ENCODE measurements at places on chromosomes 1 and 21.

DNA sequence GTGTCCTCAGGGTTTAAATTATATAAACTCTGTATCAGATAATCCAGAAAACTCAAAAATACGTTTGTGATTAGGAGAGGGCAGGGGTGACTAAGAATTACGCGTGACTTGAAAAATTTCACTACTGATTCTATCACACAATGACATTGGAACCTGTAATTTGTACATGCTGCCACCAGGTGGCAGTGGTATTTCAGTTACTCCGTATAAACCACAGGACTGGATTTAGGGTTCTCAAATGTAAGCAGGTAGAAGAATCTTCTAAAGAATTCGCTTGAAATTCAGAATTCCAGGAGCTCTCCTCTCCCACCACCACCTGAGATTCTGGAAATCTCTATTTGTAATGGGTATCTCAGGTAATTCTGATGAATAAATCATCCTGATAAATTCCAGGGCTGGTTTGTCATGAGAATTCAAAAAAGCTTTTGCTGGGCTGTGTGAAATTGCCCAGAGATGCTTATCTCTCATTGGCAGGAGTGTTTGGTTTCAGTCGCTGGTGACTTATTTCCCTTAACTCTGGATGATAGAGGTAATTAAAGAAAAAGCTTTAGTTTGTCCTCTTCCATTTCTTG lies 1.7 kb upstream of the KRTAP7-1 start:
- peak; percentile 38 for DNase-seq

GRCh38 chr1:157893686-157894085 lies 52.1 kb upstream of the CD5L start:
- DNase-seq = no peak

GRCh38 chr1:19405761-19406487 lies 79.4 kb downstream of the CAPZB start:
- DNase-seq = no peak

DNA sequence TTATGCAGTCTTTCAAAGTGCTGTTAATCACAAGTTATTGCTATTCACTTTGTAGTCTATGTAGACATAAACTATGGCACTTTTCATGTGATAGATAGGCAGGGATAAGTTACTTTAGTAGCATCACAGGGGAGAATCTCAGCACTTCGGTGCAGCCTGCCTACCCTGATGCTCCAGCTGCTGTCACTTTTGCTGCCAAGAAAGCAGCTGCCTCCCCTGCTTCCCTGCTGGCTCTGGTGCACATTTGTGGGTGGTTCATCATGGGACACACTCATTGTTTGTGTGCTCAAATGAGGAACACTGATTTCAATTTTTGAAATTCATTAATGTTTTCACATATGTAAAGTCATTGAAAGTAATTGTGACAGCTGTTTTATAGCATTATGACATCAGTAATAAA lies 272.6 kb downstream of the S1PR1 start:
- DNase-seq = no peak

DNA sequence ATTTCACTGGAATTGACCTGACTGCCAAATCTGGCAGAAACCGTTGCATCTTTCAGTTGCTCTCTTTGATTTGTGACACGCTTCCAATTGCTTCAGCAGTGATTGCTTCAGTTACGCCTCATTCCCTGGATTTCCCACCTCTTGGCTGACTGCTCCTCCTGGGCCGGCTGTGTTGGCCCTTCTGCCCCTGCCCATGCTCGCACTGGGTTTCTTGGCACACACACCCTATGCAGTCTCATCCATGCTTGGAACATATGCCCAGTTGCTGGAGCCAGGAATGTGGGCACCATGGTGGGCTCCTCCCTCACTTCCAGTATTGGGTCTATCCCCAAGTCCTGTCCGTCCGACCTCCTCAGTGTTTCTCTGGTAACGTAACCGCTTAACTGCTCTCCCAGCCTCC lies 2.2 kb upstream of the ZBTB21 start:
- no peak for DNase-seq

DNA sequence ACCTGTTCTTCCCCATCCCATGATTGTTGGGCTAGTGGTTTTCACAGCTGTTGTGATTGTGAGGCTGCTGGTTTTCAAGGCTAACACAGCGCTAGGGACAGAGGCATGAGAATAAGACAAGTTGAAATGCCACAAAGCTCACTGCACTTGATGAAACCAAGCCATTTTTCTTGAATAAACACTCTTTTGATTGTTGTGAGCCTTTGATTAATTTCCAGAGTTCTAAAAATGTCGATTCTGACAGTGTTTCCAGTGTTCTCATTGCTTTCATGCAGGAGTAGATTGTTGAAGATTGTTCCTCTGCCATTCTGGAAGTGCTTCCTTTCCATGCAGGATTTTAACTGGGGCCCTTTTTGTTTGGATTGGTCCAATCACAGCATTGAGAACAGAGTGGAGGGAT lies 134.9 kb upstream of the GRIK3 start:
- no peak for DNase-seq
